ENCODE measurements at places on chromosomes 7 and 10. TPM values are rescaled to one million over a fixed set of nuclear protein-coding genes. Genes with fewer than 3 reads are reported as not detected.
A peak's percentile ranks its signal among the peaks of the same experiment; 100 is the strongest.

- no peaks in the 10 kb centered on the region for H3K36me3 ChIP-seq
- no peak for DNase-seq
- H3K4me3 ChIP-seq, result no peak overlapping the region
- no peak overlapping the region for H3K27ac ChIP-seq
These were observed 130.3 kb upstream of the MINDY3 start for GRCh38 chr10:15990535-15991129.

- no peaks in the 10 kb centered on the region for H3K4me1 ChIP-seq
- H3K27me3 ChIP-seq, result peaks cover 43% of the 10 kb centered on the region
These were observed 225.3 kb upstream of the INHBA start for GRCh38 chr7:41928166-41928565.

DNA sequence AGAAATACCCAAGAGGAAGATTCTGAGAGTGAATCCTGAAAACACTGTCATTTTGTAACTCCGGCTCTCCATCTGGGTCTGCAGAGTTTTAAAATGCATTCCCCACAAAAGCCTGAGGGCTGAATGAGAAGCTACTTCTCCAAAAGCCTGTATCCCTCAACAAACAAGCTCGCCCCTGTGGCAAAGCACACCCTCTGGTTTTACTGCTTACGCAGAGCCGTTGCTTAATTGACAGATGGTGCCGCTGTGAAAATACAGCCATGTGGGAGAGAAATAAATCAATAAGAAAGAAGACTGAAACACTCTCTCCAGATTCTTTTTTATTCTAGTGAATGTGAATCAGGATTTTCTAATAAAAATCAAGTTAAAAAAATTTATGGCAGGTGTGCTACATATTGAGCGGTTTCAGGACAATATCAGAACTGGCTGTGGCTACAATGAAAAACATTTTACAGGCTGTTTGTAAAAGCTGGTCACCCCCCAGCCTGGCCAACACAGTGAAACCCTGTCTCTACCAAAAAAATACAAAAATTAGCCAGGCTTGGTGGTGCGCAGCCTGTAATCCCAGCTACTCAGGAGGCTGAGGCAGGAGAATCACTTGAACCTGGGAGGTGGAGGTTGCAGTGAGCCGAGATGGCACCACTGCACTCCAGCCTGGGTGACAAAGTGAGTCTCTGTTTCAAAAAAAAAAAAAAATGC, 32.5 kb downstream of the C7orf33 start:
- no peak overlapping the region for H3K4me3 ChIP-seq
- H3K36me3 ChIP-seq, result peaks cover 5% of the 10 kb centered on the region
- H3K4me1 ChIP-seq, result peaks cover 25% of the 10 kb centered on the region
- no peak overlapping the region for H3K27ac ChIP-seq
- H3K27me3 ChIP-seq, result peaks cover 19% of the 10 kb centered on the region

DNA sequence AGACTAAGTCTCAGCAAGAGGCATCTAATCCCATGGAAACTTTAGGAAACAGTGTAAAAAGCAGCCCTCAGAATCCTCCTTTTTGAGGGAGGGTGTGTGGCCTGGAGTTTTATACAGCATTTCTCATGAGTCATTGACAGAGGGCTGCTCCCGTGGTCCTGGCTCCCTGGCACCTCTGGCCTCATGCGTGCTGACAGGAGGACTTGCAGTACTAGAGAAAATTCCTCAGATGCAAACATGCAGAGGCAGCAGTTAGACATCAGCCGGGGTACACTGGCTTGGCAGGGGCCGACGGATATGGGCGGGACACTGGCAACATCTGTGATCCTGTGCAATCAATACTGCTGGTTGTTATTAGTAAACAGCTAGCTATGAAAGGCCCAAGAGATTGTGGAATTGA, 925.1 kb upstream of the CELF2 start:
- no peaks in the 10 kb centered on the region for H3K27me3 ChIP-seq
- no peaks in the 10 kb centered on the region for H3K4me1 ChIP-seq
- no peak overlapping the region for H3K27ac ChIP-seq
- no peak overlapping the region for H3K4me3 ChIP-seq
- no peak for DNase-seq
- no peaks in the 10 kb centered on the region for H3K36me3 ChIP-seq

DNA sequence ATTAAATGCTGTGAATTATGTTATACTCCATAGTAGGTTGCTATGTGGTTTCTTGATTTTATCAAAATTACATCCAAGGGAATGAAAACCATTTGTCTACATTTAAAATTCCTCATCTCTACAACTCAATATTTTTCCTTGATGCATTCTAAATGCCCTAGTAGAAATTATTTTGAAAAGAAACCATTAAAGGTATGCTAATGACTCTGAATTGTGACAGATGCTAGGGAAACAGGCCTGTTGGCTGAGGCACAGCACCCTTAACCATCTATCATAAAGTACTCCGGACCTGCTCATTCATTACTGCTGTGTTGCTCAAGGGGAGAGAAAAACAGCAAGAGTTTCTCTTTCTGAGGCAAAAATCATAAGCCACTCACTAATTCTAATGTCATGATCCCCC, 131.2 kb downstream of the CHCHD3 start:
- no peak overlapping the region for H3K27ac ChIP-seq
- no peaks in the 10 kb centered on the region for H3K27me3 ChIP-seq
- peaks cover 10% of the 10 kb centered on the region for H3K36me3 ChIP-seq

- H3K36me3 ChIP-seq, result no peaks in the 10 kb centered on the region
- H3K4me1 ChIP-seq, result peaks cover 2% of the 10 kb centered on the region
- H3K27me3 ChIP-seq, result peaks cover 15% of the 10 kb centered on the region
- DNase-seq, result no peak
- H3K4me3 ChIP-seq, result no peak overlapping the region
These were observed 69.7 kb downstream of the NHLRC2 start for GRCh38 chr10:113924186-113924585.

DNA sequence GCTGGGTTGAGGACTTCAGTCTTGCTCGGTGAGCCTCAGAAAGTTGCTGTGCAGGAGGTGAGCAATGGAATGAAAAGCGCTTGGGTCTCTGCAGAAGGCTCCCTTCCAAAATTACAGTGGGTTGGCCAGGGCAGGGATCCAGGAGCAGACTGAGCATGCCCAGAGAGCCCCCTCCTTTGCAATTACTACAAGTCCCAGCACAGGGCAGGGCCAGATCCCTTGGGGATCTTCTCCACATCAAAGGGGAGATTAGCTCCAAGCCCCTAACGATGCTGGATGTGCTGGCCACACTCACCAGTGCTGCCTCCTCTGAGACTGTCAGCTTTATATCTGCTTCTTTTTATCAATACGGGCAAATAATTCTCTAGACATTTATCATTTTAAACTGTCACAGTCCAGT, 337.5 kb downstream of the RPS24 start:
- H3K27ac ChIP-seq, result no peak overlapping the region
- DNase-seq, result no peak
- no peaks in the 10 kb centered on the region for H3K36me3 ChIP-seq
- H3K4me3 ChIP-seq, result no peak overlapping the region
- peaks cover 20% of the 10 kb centered on the region for H3K27me3 ChIP-seq
- peaks cover 2% of the 10 kb centered on the region for H3K4me1 ChIP-seq

- no peak overlapping the region for H3K4me3 ChIP-seq
- no peaks in the 10 kb centered on the region for H3K27me3 ChIP-seq
- H3K4me1 ChIP-seq, result peaks cover 23% of the 10 kb centered on the region
These were observed 3.2 kb downstream of the MRPL43 start for GRCh38 chr10:100983868-100984671.

WEE2 gene
- not detected for total RNA-seq

DNA sequence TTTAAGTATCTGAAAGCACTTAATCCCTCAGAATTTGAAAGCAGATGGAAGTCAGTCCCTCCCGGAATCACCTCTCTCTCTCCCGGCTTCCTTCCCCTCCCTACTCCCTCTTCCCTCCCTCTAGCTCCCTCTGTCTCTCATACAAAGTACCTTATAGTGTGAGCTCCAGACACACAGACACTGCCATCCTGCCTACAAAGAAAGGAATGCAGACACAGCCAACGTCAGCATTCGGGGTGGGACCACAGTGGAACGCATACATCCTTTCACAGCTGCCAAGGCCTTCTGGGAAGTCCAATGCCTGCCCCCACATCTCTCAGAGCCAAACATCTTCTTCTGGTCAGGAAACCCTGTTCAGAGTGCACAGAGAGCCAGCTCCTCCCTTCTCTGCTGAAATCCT, 9.3 kb downstream of the NOD1 start:
- DNase-seq, result no peak
- peaks cover 2% of the 10 kb centered on the region for H3K36me3 ChIP-seq

DNA sequence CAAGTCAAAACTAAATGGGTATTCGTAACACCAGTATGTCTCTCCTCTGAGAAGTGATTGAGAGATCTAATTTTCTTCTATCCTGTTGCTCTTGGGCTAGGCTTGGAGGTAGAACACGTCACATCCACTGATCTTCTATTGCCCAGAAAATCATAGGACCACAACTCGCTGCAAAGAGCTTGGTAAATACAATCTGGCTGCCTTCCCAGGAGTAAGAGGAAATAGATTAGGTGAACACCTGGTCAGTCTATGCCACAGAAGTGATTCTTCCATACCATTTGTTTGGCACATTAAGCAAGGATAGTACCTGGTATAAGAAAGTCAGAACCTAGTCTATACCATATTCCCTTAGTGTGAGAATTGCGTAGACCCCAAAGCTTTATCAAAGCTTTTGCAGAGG, 129.3 kb upstream of the PHYHIPL start:
- H3K27ac ChIP-seq, result no peak overlapping the region
- DNase-seq, result no peak
- no peak overlapping the region for H3K4me3 ChIP-seq
- H3K36me3 ChIP-seq, result no peaks in the 10 kb centered on the region
- no peaks in the 10 kb centered on the region for H3K27me3 ChIP-seq

DNA sequence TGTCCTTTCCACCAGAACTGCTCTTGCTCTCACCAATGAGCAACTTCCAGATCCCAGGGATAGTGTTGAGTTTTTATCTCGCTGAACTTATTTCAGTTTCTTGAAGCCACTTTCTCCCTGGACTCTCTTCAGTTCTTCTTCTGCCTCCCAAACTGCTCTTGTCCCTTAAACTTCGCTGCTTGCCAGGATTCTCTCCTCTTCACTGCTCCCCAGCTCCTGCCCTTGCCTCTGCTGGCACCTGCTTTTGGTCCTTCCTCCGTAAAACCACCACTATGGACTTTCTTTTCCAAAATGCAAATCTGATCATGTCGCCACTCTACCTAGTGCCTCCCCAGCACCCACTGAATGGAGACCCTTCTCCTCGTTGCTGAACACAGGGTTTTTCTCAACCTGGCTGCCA, 92.8 kb upstream of the PALS2 start:
- no peak overlapping the region for H3K4me3 ChIP-seq
- no peak for DNase-seq
- peaks cover 2% of the 10 kb centered on the region for H3K36me3 ChIP-seq
- H3K27me3 ChIP-seq, result peaks cover 51% of the 10 kb centered on the region
- peaks cover 2% of the 10 kb centered on the region for H3K4me1 ChIP-seq

GRCh38 chr7:29839921-29840320, 33.6 kb downstream of the WIPF3 start:
- H3K36me3 ChIP-seq, result no peaks in the 10 kb centered on the region
- H3K27me3 ChIP-seq, result peaks cover 36% of the 10 kb centered on the region

LRRC17 gene
- not detected for total RNA-seq

- no peak for DNase-seq
- H3K27ac ChIP-seq, result no peak overlapping the region
- no peaks in the 10 kb centered on the region for H3K4me1 ChIP-seq
- H3K36me3 ChIP-seq, result no peaks in the 10 kb centered on the region
- H3K4me3 ChIP-seq, result no peak overlapping the region
- H3K27me3 ChIP-seq, result no peaks in the 10 kb centered on the region
These were observed 65.4 kb downstream of the CDK14 start for GRCh38 chr7:90661290-90662151.

ZNF438 gene
- total RNA-seq, result 3.1 TPM

- H3K4me3 ChIP-seq, result no peak overlapping the region
- no peak for DNase-seq
- H3K36me3 ChIP-seq, result no peaks in the 10 kb centered on the region
- H3K27ac ChIP-seq, result no peak overlapping the region
These were observed 23.9 kb downstream of the AUTS2 start for GRCh38 chr7:69622014-69622835.

- H3K4me1 ChIP-seq, result peaks cover 36% of the 10 kb centered on the region
- no peak overlapping the region for H3K4me3 ChIP-seq
- no peaks in the 10 kb centered on the region for H3K27me3 ChIP-seq
These were observed 60.1 kb downstream of the ZMIZ1 start for GRCh38 chr10:79128923-79129305.

ZNF679 gene
- not detected for total RNA-seq

GRCh38 chr7:3301831-3302618, 973 bp downstream of the SDK1 start:
- H3K27ac ChIP-seq, result peak overlapping the region; percentile 77
- H3K36me3 ChIP-seq, result no peaks in the 10 kb centered on the region
- no peak for DNase-seq
- H3K4me1 ChIP-seq, result peaks cover 6% of the 10 kb centered on the region

Data from T-helper 17 cell (primary cell).